ENCODE measurements at places on chromosomes 12 and 14. TPM values are rescaled to one million over a fixed set of nuclear protein-coding genes. Genes with fewer than 3 reads are reported as not detected.

Gene PTPRO
- total RNA-seq: 0.08 TPM

Gene CCNB1IP1
- total RNA-seq: 27.9 TPM

Gene LHX5
- not detected for total RNA-seq

DNA sequence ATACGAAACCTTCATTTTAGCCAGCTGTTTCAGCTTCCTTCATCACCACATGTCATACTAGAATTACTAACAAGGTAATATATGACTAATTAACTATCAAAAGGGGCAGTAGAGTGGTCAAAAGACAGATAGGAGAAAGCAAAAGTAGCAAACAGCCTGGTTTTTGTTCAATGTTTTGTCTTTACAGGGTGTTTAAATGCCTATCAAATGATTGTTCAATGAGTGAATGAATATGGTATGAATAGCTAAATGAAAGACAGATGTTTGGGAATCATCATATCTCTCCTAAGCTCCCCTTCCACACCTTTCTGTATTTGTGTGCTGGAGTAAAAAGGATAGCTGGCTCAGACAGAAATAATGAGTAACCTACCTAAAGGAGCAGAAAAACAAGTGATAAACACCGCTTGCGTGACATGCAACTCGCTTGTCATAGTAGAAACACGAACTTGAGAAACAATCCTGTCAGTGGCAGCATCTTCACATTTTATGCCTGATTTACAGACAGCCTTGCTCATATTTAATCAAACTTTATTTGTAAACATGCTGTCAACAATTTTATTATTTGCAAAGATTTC, 34.2 kb downstream of the ABCC9 start:
- ATAC-seq: no peak

DNA sequence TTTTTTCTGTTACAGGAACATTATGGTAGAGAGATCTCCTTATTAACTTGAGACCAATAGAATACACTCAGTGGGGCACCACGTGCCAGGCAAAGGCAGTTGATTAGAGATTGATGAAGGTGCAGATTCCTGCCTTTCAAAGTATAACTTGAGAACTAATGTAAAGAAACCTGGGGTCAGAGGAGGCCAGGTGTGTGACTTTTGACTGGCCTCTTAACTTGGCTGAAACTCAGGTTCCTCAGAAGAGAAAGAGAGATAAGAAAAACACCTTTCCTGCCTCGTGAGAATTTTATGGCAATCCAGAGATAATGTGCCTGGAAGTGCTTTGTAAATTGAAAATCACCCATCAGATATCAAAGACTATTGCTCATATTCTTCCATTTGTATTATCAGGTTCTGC, 110.7 kb upstream of the GZMB start:
- no peak for ATAC-seq

GRCh38 chr14:85280074-85280473, 249.9 kb upstream of the FLRT2 start:
- no peak for ATAC-seq

DNA sequence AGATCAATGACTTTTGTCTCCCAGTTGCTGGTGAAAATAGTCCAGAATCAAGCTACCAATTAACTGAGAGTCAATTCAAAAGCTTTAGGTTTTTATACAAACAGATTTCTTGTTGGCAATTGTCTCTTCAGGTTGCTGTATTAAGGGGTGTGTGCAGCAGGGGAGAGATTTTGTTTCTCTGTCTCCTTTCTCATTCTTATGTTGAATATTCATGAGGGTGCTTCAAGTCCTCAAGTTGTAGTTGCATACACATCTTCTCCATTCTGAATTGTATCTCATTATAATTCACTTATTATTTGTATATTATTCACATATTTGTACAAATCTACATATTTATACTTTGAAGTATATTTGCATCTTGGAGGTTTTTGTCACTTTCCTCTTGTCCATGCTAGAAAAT, 126.7 kb upstream of the PTPRQ start:
- ATAC-seq: no peak

DNA sequence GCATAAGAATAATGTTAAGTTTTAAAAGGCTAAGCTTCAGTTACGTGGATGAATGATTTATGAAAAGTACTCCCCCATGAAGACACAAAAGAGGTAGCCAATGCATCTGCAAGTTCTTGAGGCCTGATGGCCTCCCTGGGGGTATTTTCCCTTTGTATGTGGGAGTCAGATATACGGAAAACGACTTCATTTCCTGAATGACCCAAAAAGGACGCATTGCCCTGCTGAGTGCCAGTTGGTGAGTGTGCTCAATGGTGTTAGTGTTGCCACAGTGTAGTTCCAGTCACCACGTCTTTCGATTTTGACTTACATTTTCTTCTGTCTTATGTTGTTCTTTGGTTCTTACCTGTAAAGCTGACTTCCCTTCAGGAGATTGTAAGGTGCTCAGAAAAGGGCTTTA, 8.0 kb downstream of the ETV6 start:
- no peak for ATAC-seq

GRCh38 chr14:85514487-85514886, 15.5 kb upstream of the FLRT2 start:
- no peak for ATAC-seq
